Activated T-helper 2 cell treated with anti-CD3 and anti-CD28 coated beads, Interferon-gamma antibody, Interleukin-2, Interleukin-4, amounts not matched to agents 10 μg/mL and 5 μg/mL and 100 μg/mL, durations not matched to agents 14 hours and 24 hours and 36 hours (primary cell): ENCODE measurements at places on chromosomes 4 and X. TPM values are rescaled to one million over a fixed set of nuclear protein-coding genes. Genes with fewer than 3 reads are reported as not detected.

GRCh38 chrX:36898301-36898700 lies 109.9 kb upstream of the FAM47C start:
- no peak overlapping the region for H3K27ac ChIP-seq
- no peaks in the 10 kb centered on the region for H3K36me3 ChIP-seq
- no peaks in the 10 kb centered on the region for H3K4me1 ChIP-seq
- no peak overlapping the region for H3K4me3 ChIP-seq
- no peaks in the 10 kb centered on the region for H3K27me3 ChIP-seq

The TMEM154 gene
- 10.3 and 12.1 TPM in 2 replicates for total RNA-seq

DNA sequence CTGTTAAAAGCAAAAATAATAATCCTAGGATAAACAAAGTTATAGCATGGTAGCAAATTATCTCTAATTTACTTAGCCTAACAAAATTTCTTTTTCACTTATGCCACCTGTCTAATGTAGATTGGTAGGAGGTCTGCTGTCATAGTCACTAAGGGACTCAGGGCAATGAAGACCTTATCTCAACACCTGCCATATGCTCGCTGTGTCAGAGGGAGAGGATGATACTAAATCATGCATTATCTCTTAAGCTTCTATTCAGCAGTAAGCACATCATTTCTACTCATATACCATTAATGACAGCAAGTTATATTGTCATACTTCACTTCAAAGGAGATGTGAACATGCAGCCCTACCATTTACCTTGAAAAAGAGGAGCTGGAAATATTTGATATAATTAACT lies 44.1 kb downstream of the AFM start:
- peaks cover 2% of the 10 kb centered on the region for H3K27me3 ChIP-seq
- no peak for DNase-seq
- no peak overlapping the region for H3K4me3 ChIP-seq
- H3K36me3 ChIP-seq, result no peaks in the 10 kb centered on the region
- no peaks in the 10 kb centered on the region for H3K4me1 ChIP-seq
- no peak overlapping the region for H3K27ac ChIP-seq

- H3K4me3 ChIP-seq, result no peak overlapping the region
- DNase-seq, result no peak
- peaks cover 9% of the 10 kb centered on the region for H3K4me1 ChIP-seq
Observed at GRCh38 chrX:112837531-112837930, 3.1 kb downstream of the AMOT start.

DNA sequence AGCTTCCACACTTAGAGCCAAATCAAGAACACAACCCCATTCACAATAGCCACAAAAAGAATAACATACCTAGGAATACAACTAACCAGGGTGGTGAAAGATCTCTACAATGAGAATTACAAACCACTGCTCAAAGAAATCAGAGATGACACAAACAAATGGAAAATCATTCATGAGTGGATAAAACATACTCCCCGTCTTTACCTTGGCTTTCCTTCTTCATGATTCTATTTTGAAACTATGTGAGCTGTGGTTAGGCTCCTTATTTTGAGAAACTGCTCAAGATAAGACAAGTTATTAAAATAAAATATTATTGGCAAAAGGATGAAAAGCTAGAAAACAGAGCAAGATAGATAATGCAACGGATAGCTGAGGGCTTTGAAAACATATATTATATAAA lies 598.1 kb upstream of the FAT1 start:
- H3K27me3 ChIP-seq, result no peaks in the 10 kb centered on the region
- no peak overlapping the region for H3K4me3 ChIP-seq
- H3K27ac ChIP-seq, result no peak overlapping the region
- no peaks in the 10 kb centered on the region for H3K4me1 ChIP-seq

GRCh38 chrX:116009346-116009745 lies 161.2 kb upstream of the AGTR2 start:
- H3K4me3 ChIP-seq, result no peak overlapping the region
- no peaks in the 10 kb centered on the region for H3K4me1 ChIP-seq
- no peak for DNase-seq
- H3K27ac ChIP-seq, result no peak overlapping the region
- no peaks in the 10 kb centered on the region for H3K36me3 ChIP-seq
- H3K27me3 ChIP-seq, result no peaks in the 10 kb centered on the region
